ENCODE measurements at places on chromosomes 13 and 19.

DNA sequence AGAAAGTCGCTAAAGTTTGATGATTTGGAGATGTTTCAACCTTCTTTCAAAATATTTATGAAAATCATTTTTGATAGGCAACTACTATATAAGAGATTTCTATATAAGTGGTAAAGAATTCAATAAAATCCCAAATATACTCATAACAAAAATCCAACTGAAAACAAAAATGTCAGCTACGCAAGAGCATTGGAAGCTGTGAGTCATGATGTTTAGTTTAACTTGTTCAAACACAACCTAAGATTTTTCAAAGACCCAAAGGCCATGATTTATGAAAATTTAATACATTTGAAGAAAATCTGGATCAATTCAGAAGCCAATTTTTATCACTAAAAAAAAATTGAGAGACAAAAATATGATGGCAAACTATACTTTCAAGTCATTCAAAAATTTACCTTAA is 226.6 kb downstream of the MZT1 start:
- no peak for DNase-seq

DNA sequence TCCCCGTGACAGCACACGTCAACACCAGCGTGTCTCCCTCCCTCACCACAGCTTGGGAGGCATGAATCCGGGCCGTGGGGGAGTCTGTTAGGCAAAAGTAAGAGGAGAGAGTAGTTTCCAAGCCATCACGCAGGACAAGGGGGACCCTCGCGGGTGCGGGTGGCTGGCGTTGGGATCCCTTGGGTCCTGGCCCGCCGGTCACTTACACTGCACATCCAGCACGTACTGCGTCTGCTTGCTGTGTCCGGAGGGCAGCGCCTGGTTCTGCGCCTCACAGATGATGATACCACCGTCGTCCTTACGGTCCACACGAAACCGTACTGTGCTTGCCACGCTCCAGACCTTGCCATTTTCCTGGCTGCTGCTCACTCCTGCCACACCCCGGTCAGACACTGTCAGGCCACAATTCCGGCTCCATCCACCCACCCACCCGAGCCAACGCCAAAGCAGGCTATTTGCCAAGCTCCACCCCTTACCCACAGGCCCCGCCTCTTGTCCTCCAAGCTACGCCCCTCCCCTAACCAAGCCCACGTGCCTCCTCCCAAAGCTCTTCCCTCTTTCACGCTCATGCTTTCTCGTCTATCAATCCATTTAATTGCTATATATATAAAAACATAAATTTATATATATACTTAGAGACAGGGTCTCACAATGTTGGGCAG is 6.6 kb upstream of the ZNF428 start:
- DNase-seq = peak; percentile 92

DNA sequence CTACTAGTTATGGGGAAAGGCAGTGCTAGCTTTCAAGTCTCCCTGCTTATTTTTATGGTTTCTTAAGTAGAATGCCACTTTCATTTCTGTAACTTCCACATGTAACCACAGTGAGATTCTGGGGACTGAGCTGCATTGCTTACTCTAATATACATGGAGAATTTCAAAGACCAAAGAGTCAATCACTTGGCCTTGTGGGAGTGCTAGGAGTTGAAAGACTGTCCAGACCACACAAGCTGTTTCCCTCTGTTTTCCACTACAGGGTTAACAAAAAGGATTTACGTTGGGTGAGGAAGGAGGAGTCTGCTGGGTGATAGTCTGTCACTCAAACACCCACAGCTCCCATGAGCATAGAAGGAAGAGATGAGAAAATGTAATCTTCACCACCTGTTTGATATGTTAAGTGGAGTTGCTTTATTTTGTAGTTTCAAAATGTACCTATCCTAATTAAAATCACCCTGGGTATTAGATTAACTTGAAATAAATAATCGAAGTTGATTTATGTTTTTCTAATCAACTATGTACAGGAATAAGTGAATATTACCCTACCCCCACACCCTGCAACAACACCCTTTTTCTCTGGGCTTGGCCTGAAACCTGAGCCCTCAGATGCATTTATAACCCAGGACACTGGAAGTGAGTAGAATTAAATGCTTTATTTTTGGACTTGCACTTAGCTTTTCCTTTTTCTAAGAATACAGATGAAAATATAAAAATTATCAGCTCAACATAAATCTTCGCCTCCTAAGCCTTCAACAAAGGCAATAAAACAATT is 225.8 kb upstream of the SLC10A2 start:
- DNase-seq = peak; percentile 18

- DNase-seq = no peak
Observed at GRCh38 chr13:102678339-102679107, 16.3 kb downstream of the METTL21C start.

GRCh38 chr19:1249298-1249989 is 1.1 kb downstream of the MIDN start:
- peak; percentile 99 for DNase-seq
